ENCODE measurements at places on chromosomes 2 and 18. TPM values are rescaled to one million over a fixed set of nuclear protein-coding genes. Genes with fewer than 3 reads are reported as not detected.

MAPRE2 gene
- 173 TPM for total RNA-seq

RGPD4 gene
- not detected for total RNA-seq

- no peak for DNase-seq
Observed at GRCh38 chr18:11419338-11419737, 190.1 kb upstream of the SLC35G4 start.

GRCh38 chr2:158477202-158477601 lies 20.4 kb downstream of the PKP4 start:
- DNase-seq = no peak

GRCh38 chr2:71778514-71778913 lies 325.2 kb downstream of the DYSF start:
- no peak for DNase-seq

Data from dorsolateral prefrontal cortex (tissue), 122 donors.